ENCODE measurements at places on chromosomes 5 and 9.

- DNase-seq: peak; percentile 81
These were observed 11.1 kb upstream of the CDC42SE2 start for GRCh38 chr5:131252824-131253171.

- no peak for DNase-seq
These were observed 565.5 kb upstream of the DMAC1 start for GRCh38 chr9:8365029-8365428.

DNA sequence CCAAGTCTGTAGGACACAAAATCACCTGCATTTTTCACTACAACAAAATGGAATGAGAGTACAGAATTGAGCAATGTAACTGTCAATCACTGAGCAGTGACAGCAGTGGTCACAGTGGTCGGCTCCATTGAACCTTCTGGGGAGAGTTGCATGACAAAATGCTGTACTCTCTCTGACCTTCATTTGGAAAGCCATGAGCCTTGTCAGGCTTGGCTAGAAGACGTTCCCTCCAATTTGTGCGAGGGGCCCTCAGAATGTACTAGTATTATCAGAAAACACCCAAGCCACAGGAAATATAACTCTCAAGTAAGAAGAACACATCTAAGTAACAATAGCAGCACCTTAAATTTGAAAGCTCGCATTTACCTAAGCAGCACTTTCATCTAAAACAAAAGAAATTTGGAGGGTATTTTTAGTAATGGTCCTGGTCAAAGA is 425.6 kb upstream of the MEF2C start:
- DNase-seq: no peak

GRCh38 chr5:179332741-179333290 is 12.4 kb downstream of the ADAMTS2 start:
- no peak for DNase-seq

GRCh38 chr9:125812403-125812802 is 65.2 kb downstream of the PBX3 start:
- no peak for DNase-seq

DNA sequence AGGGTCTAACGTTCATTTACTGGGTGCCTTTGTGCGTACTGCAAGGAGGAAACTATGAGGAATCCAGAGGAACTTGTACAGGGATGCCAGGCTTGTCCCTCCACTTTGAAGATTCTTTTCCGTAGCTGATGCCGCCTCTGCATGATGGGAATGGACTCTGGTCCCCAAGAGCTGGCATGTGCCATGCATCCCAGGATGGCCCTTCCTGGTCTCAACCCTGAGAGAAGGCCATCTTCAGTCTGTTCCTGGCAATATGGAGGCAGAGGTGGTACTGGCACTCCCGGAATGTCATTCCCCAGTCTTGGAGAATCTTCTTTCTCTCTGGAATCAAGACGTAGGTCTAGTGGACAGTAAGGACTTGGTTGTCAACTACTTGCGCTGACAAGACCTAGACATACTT is 61.5 kb downstream of the BASP1 start:
- DNase-seq: no peak

DNA sequence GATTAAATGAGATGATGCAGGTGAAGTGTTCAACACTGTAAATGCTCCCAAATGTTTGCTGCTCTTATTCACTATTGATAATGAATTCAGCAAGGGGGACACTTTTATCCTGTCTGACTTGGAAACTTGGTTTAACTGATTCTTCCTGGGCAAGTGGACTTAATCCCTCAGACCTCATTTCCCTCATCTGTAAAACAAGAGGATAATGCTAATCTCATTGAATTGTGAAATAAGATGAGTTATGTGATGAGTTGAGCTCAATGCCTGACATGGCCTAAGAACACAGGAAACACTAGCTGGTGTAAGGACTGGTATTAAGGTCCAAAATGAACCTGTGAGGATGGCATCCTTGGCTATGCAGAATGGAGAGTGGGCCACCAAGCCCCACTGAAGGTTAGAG is 23.3 kb downstream of the TNFSF15 start:
- no peak for DNase-seq

- no peak for DNase-seq
These were observed 32.2 kb upstream of the NOTCH1 start for GRCh38 chr9:136577941-136578625.

- no peak for DNase-seq
These were observed 125.2 kb downstream of the ZNF354C start for GRCh38 chr5:179185256-179185940.

GRCh38 chr5:169862391-169862811 is 117.9 kb downstream of the INSYN2B start:
- DNase-seq: no peak

DNA sequence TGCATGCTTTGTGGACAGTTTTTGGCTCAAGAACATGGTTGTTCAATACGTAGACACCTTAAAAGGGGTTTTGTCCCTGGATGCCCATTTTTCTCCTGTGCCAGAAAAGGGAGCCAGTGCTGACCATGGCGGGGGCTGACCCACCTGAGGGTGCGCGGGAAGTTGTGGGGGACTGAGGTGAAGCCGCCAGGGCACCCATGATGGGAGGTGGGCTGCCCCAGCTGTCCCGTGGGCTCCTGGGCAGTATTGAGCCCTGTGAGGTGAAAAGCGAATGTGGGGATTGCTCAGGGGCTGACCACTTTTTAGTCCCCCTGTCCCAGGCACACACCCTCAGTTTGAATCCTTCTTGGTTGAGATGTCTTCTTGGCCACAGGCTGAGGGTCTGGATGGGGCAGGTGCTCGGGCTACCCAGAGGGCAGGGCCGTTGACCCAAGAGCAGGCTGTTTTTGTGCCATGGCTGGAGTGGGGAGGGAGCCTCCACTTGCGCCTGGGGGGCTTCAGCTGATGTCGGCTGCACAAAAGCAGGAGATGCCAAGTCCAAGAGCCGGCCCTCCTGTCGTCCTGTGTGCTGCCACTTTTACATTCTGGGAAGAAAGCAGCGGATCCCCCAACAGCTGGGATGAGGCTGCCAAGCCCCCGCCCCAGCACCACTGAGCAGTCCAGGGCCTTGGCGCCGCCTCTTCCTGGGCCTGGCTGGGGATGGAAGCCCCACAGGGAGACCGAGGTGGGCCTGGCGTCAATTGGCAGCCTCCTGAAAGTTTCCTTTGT is 120.1 kb downstream of the WNK2 start:
- no peak for DNase-seq

All from stimulated activated CD4-positive, alpha-beta T cell treated with anti-CD3 and anti-CD28 coated beads, Interleukin-15, amount 100 ng/mL, for 24 hours (primary cell).